ENCODE measurements at places on chromosomes 12 and 14.

GRCh38 chr14:91748049-91748448 is 16.2 kb upstream of the CATSPERB start:
- no peak for DNase-seq

DNA sequence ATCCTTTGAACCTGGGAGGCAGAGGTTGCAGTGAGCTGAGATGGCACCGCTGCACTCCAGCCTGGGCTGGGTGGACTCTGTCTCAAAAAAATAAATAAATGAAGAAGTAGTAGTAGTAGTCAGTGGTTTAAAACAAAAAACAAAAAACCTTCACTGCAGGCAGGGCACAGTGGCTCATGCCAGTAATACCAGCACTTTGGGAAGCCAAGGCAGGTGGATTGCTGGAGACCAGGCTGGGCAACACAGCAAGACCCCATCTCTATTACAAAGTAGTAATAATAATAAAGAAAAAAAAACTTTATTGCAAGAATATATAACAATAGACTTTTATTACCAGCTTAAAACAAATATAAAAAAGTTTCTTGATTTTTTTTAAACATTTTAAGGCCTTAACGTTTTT is 13.8 kb upstream of the NEK9 start:
- no peak for DNase-seq

DNA sequence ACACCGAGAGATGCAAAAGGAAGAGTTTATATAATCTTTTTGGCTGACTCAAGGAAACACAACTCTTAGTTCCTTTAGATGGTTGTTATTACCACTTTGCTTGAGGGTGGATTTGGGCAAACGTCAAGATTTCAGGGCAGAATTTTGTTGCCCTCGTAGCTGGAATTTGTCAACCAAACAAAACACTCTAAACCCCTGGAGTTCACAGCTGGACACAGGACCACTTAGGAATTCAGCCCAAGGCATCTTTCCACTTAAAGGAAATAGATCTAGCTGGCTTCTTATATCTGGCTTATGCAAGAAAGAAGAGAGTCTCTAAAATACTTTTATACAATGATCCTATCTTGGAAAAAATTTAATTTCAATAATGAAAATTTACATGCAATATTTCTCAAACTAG is 237.8 kb upstream of the LRIG3 start:
- DNase-seq = no peak

DNA sequence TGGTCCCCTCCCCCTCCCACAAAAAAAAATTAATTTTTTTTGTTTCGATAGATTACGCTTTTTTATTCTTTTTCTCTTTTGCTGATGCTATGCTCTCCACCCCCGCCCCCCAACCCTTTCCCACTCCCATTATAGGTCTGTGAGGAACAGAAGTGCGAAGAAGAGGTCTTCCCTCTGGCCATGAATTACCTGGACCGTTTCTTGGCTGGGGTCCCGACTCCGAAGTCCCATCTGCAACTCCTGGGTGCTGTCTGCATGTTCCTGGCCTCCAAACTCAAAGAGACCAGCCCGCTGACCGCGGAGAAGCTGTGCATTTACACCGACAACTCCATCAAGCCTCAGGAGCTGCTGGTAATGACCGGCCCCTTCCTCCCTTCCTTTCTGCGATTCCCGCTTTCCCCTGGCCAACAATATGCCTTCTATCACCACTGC is 2.3 kb downstream of the CCND2 start:
- no peak for DNase-seq

DNA sequence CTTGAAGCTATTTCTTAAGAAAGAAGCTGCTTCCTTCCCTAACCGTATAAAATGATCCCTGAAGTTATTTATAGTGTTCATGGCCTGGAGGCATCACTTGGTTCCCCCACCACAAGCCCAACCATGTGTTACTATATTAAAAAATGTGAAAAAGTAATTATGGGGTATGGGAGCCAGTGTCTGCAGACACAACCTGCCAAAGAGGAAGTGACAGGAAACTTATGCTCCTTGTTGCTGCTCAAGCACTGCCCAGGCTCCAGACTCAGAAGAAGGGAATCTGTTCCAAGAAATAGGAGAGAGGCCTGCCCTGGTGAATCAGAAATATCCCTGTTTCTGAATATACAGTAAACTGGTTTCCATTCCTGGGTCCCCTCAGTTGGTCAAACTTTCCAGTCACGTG is 217.2 kb upstream of the BMP4 start:
- no peak for DNase-seq

- peak; percentile 10 for DNase-seq
Observed at GRCh38 chr12:11228296-11228879, 41.1 kb downstream of the PRB3 start.

DNA sequence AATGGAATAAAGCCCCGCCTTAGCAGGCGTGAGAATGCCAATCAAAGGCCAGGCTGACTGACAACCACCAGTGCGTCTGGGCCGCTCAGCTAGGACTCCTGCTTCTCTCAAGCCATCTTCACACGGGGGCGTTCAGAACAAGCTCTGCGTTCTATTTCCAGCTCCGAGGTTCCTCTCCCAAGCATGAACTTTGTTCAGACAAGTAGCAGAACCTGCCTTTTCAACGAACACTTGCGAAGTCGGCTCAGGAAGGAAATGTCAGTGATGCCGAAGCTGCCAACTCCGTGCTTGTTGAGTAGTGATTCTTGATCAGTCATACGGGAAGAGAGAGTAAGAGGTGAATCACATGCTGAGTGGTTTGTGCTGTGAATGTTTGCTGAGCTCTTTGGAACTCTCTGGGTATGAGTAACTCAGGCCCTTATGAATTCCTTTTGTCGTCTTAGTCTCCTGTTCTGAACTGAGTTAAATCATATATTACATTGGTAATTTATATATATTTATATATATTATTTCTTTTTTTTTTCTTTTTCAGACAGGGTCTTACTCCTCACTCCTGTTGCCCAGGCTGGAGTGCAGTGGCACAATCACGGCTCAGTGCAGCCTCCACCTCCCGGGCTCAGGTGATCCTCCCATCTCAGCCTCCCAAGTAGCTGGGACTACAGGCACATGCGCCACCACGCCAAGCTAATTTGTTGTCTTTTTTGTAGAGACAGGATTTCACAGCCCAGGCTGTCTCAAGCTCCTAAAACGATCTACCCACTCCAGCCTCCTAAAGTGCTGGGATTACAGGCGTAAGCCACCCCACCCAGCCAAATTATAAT is 29.4 kb upstream of the BCL7A start:
- DNase-seq = peak; percentile 67
